Lung microvascular endothelial cell (primary cell): ENCODE measurements at places on chromosomes 12 and 14.
A peak's percentile ranks its signal among the peaks of the same experiment; 100 is the strongest.

- DNase-seq = no peak
Measured at GRCh38 chr14:91142214-91142668, 28.4 kb downstream of the DGLUCY start.

DNA sequence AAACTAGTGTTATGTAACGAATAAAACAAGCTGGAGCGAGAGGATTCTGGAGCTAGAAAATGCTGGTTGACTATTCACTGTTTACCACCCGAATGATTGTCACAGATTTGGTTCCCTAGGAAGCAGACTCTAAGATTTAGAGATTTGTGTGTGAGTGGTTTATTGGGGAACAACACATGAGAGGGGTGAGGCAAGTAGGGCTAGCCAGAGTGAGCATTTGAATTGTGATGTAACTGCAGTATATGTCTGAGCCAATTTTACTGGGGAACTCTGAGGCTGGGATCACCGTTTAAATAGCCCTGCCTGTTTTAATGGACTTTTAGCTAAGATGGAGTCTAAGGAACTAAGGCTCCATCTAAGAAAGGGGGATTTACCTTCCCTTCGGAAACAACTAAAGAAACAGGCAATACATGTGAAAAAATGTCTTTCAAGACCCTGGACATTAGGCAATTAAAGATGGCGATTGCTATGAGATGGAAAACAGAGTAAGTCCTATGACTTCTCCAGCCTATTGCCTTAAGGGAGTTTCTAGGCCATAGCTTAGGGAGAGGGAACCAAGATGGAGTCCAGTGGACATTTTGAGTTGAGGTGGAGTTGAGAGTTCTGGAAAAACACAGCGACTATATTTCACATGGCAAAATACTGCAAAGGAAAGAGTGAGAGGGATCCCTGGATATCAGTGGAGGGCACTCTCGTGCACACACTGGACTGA, 6.3 kb downstream of the MGP start:
- no peak for DNase-seq

DNA sequence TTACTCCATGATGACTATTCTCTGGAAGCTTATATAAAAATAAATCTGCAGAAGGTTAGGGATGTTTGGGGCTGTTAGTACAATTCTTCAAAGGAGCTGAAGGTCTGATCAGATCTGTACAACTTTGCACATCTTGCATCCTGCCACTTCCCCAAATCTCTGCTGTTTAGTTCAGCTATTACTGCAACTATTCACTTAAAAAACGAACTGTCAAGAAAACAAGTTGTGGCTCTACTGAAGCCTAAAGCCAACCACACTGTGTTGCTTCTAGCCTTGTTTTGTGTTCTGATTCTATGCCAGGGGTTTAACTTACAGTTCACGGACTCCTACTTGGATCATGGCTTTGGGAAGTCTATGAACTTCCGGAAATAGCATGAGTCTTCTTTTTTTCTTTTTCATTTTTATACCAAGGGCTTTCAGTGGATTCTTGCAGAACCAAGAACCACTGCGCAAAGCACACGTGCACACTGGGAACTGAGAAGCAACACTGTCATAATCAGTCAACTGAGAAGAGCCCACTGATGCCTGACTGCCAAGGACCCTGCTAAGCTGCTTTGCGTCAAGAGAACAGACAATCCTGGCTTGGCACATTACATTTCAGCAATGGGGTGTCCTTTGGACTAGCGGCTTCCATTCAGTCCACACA, 66.3 kb upstream of the EEA1 start:
- DNase-seq = no peak

GRCh38 chr14:32250681-32251080, 47.6 kb upstream of the RNU6-8 start:
- DNase-seq = no peak

- peak; percentile 72 for DNase-seq
Measured at GRCh38 chr12:71799106-71799505, 40.5 kb upstream of the TBC1D15 start.

DNA sequence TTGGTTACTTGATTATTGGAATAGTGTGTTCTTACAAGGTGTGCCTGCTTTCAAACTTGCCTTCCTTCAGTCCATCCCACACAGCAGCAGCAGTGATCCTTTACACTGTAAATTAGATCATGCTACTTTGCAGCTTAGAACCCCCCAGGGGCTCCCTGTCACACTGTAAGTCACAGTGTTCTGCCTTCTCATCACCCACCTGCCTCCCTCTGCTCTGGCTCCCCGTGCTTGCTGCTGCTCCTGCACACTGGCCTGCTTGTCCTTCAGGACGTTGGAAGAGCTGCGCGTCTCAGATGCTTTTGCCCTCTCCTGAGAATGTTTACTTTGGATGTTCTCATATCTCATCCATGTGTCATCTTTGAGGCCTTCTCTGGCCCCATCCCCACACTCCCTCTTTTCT, 27.3 kb downstream of the ZC3H14 start:
- DNase-seq = no peak

- peak; percentile 52 for DNase-seq
Measured at GRCh38 chr14:69999261-69999674, 120.1 kb downstream of the SMOC1 start.

GRCh38 chr12:82862876-82863649, 176.4 kb downstream of the TMTC2 start:
- DNase-seq = peak; percentile 23

- DNase-seq = no peak
Measured at GRCh38 chr12:20487519-20487918, 119.2 kb downstream of the PDE3A start.

- peak; percentile 37 for DNase-seq
Measured at GRCh38 chr12:60501124-60501729, 905.4 kb downstream of the SLC16A7 start.

DNA sequence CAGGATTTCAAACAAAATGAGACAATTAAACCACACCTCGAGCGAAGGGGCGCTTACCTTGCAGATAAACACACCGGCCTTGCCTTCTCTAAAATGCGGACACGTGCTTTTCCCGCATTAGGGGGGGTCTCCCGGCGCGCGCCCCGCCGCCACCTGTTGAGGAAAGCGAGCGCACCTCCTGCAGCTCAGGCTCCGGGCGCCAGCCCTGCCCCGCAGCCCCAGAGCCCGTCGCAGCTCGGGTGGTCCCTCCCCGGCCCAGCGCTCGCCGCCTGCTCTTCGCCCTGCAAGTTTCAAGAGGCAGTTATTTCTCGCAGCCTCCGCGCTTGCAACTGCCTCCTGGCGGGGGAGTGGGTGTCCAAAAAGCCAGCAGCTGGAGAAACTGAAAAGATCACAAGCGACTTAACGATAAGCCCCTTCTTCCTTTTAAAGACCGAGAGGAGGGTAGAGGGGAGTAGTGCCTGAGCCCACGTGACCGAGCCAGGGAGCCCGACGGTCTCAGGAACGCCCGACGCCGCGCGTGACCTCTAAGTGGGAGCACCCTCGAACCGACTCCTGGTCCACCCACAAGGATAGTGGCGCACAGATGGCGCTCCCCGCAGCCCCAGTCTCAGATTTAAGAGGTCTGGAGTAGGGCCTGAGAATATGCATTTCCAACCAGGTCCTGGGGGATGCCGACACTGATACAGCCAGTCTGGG, at the start of gene ESR2:
Gene ESR2, minus strand, starts transcription at position 396 of the 696 bp plus-strand sequence. CDS start 11,386 bp downstream, outside the sequence.
- peak; percentile 43 for DNase-seq

GRCh38 chr14:94458096-94458495, 5.5 kb upstream of the SERPINA11 start:
- DNase-seq = no peak

DNA sequence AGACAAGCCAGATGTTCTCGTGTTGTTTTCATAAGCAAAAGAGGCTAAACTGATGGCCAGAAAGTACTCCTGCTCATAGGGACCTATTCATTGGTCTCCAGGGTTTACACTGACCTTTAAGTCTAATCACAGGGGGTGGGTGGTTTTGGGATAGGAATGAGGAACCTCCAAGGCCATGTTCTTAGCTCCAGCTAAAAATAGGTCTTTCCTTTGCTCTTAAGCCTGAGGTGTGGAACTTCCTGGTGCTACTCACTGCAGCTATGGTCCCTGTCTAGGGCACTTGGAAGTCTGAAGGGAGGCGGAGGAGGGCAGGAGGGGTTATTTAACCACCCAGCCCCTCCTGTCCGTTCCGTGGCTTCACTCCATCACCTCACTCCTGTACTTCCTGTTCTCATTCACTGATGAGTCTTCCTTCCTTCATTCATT, 18.6 kb downstream of the GPRC5A start:
- DNase-seq = no peak

DNA sequence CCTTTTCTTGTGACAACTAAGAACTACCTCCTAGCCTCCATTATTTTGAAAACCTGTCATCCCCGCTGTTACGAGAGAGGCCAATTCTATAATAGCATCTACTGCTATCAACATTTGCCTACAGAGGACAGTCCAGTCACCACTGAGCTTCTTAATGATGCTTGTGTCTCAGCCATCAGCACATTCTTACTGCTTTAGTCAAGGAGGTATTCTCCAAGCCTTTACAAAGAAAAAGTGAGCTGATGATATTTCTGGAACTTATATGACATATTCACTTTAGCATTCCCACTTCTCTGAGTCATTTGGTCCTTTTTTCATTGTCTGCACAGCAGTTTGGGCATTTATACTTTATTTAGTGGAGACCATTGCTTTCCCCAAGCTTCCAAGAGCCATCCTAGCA, 497.7 kb upstream of the RPL10L start:
- no peak for DNase-seq

DNA sequence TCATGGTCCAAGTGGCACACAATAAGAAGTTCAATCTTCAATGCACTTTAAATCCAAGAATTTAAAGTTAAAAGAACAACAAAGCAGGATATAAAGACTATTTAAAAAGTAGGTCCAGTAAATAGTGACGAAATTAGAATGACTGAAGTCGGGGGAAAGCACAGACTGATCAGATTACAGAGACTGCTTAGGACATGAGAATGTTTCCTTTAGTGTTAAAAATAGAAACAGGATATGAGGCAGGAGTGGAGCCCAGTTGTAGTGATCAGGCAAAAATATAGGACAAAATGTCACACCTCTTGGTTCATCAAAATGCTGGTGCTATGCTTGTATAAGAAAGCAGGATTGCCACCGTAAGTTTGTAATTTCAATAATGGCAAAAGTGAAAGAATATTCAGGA, 52.2 kb upstream of the CD163 start:
- peak; percentile 58 for DNase-seq

- peak; percentile 7 for DNase-seq
Measured at GRCh38 chr14:42192738-42193653, 586.3 kb downstream of the LRFN5 start.

GRCh38 chr12:6927379-6928021, at the start of gene ATN1:
Gene ATN1, plus strand, starts transcription at chr12:6927959. Its CDS starts 6,043 bp downstream, at chr12:6934002.
- peak; percentile 76 for DNase-seq

DNA sequence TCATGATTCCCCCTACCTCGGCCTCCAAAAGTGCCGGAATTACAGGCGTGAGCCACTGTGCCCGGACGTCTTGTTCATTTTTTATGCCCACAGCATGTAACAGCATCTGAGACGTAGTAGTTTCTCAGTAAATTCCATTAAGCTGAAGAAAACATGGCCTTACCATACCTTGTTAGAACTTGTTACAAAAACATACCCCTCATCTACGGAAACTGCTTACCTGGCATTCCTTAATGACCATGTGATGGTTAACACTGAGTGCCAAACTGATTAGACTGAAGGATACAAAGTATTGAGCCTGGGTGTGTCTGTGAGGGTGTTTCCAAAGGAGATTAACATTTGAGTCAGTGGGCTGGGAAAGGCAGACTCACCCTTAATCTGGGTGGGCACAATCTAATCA, 186.8 kb downstream of the CEP128 start:
- no peak for DNase-seq
